ENCODE measurements at places on chromosomes 12 and 14.

DNA sequence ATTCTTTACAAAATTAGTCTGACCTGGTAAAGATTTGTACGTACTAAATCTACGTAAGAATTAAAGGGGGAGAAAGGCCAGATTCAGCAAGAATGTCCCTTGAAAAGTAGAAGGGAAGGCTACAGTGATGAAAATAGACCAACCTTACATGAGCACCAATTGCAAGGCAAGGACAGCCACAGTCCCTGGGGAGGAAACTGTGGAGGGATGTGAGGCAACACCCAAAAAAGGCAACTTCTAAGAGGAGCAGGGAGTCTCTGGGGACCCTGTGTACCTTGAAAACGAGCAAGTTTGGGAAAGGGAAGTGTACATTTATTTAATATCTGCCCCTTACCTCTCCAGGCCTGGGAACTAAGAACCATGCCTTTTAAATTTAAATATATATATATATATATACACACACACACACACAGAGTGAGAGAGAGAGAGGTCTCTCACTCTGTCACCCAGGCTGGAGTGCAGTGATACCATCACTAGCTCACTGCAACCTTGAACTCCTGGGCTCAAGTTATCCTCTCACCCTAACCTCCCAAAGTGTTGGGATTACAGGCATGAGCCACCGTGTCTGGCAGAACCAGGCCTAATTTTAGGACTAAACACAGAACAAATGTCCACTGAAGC lies 56.4 kb downstream of the TMCC3 start:
- no peak for DNase-seq

DNA sequence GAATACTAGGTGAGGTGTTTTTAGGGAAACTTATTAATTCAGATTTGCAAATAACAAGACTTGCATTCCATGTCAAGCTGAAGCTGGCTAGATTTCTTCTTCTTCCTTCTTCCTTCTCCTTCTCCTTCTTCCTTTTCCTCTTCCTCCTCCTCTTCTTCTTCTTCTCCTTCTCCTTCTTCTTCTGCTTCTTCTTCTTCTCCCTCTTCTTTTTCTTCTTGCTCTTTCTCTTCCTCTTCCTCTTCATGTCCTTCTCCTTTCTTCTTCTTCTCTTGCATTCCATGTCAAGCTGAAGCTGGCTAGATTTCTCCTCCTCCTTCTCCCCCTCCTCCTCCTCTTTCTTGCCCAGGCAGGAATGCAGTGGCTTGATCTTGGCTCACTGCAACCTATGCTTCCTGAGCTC lies 297.8 kb downstream of the PRKD1 start:
- DNase-seq: no peak

DNA sequence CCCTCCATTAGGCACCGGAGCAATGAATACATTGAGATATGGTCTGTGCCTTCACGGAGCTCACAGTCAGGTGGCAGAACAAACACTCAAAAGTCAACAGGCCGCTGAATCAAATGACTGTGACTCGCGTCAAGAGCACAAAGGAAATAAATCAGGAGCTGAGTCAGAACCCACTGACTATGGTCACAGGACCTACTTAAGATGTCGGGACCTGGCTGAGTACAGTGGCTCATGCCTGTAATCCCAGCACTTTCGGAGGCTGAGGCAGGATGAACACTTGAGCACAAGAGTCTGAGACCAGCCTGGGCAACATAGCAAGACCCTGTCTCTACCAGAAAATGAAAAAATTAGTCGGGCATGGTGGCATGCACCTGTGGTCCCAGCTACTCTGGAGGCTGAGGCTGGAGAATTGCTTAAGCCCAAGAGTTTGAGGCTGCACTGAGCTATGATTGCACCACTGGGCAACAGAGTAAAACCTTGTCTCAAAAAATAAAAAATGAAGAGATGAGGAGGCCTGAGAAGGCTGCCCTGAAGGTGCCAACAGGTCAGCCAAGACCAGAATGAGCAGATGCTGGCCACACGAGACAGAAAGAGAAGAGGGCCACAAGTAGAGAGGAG lies 19.9 kb downstream of the TMEM233 start:
- DNase-seq: no peak

DNA sequence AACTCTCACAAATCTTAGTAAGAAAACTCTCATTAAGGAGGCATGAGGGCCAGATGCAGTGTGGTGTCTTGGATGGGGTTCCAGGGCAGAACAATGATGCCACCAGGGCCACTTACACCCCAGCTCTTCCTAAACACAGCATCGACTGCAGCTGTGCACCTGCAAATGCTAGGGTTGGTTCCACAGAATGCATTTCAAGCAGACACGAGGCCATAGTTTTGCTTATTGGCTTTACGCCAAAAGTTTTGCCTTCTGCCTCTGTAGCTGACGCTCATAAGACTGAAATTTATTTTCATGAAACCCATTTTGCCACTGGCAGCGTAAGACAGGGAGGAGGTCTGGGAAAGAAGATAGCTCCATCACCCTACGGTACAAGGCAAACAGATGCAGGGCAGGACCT lies 179.0 kb downstream of the RIMBP2 start:
- no peak for DNase-seq

DNA sequence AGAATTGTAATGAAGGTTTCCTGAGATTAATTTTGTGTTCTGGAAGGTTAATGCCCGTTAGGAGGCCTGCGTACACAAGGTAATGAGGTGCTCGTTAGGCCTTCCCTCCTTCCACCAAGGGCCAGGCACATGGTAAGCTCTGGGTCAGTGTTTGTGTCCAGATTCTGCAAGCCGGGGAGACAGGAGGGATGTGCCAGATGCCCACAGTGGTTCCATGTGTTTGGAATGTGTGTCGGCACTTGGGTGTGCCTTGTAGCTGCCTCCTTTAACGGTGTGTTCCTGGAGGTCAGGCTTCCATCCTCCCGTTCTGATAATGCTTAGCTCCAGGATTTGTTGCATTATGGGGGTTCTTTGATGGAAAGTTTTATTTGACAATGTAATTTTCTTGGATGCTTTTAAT lies 5.7 kb downstream of the TRAF3 start:
- no peak for DNase-seq

DNA sequence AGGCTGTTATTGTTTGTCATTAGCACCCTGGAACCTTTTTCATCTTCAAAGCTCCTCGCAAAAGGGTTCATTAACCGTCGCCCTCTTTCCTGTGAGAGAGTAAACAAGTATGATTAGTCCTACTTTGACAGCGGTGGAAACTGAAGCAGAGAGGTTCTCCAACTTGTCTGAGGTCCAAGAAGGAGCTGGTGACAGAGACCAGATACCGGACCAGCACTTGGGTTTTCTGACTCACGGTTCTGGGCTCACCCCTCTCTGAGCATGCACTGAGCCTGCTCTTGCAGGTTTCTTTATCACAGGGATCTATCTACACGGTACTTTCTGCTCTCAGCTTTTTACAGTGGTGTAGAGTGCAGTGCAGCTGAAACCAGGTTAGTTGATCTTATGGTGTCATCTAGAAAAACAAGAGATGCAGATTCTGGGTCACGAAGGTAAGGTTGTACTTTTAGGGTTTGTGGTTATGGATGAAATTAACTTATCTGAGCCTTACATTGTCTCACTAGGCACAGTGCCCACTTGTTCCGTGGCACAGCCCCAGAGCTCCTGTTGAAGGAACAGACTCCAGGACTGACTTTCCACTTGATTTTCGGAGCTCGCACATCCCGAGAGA lies 62.1 kb downstream of the PPP2R5C start:
- DNase-seq: no peak

DNA sequence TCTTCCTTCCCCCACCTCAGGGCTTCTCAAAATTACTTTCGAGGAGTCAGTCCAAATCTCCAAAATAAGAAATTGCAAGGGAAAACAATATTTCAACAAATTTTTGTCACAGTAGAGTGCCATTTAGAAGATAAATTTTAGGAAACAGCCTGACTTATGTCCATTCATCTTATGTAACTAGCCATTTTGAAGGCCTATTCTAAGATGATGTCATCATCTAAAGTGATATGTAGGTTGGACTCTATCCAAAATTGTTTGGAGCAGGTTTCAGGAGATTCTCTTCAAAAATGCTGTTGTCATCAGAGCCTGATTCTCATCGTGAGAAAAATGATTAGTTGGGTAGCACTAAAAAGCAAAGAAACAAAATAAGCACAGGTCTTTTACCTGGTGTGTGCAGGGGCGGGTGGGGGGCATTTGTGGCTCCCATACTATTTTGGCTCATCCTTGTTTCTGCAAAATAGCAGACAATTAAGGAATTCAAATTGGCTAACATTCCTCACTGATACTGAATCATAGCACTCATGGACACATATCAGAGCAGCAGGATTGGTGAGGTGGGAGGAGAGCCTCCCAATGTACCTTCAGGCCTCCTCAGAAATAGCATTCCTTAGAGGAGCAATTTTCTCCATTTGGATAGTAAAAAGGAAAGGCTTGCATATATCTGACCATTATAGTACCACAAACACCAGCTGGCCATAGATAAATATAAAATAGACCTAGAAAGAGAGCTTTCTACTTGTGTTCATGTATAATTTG lies 360.9 kb upstream of the NAV3 start:
- no peak for DNase-seq

DNA sequence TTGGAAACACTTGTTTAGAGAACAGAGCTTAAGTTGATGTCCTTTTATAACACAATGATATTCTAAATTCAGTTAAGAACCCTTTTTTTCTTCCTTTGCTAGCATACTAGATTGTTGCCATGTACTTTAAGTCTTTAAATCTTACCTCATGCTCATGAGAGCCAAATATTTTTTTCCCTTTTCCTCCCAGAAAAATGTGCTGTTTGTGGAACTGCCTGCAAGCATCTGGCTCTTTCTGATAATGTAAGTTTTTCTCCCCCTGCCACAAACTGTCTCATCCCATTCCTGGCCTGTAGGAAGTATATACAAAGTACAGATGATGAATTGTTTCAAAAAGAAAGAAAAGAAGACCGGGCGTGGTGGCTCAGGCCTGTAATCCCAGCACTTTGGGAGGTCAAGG lies 5.3 kb downstream of the RNF212B start:
- DNase-seq: no peak

- peak; percentile 51 for DNase-seq
These were observed at the start of gene KIF26A for GRCh38 chr14:104138098-104138717. KIF26A (plus strand) TSS chr14:104138587; CDS start chr14:104138723, 136 bp downstream.

- no peak for DNase-seq
These were observed 6.3 kb downstream of the SLC7A8 start for GRCh38 chr14:23177181-23177580.

DNA sequence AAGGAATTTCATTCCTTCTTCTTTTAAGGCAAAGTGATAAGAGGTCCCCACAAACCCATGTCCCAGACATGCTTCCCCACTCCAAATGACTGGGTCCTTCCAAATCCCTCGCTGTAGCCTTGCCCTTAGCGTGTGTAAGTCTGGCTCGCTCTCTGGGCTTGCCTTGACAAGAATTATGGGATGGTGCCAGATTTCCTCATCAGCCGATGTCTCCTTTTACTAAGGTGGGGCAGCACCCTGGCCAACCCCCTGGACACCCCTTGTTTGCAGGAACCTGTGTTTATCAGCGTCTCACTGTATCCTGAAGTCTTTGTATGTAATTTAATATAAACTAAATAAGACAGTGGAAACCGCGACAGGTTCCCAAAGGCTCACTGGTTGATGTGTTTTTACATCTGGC lies 493.3 kb downstream of the EGLN3 start:
- no peak for DNase-seq
